ENCODE measurements at places on chromosomes 5 and 9.

DNA sequence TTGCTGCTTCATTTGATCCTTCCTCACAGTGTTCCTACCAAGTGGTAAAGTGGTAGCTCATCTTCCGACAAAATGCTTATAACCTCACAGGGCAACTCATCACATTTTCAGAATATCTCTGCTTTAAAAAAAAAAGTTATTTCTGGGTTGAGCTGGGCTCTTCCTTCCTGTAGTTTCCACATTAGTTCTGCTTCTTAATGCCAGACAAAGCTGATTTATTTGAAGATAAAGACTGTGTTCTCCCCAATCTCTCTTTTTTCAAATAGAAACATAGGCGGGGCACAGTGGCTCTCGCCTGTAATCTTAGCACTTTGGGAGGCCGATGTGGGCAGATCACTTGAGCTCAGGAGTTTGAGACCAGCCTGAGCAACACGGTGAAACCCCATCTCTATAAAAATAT, 273.1 kb downstream of the ACTL7B start:
- no peak for DNase-seq

GRCh38 chr5:173707392-173707791, 90.9 kb upstream of the BOD1 start:
- peak; percentile 68 for DNase-seq

- no peak for DNase-seq
Measured at GRCh38 chr5:142621227-142621626, 64.7 kb downstream of the FGF1 start.

DNA sequence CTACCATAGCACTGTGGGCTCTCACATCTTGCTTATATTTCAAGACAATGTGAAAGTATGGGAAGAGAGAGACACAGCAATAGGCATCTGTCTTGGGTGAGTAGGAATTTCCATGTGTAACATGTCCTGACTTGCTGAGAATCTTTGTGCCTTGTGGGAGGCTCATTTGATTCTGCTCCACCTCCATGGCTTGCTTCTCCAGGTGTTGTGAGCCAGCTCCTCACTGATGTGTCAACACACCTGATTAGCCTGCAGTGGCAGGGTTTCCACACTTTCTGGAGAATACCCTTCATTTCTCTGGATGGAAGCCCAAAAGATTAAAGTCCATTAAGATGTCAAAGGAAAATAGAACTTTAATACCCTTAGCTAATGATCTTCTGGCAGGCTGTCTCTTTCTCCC, 613.6 kb downstream of the ZNF608 start:
- DNase-seq: no peak

DNA sequence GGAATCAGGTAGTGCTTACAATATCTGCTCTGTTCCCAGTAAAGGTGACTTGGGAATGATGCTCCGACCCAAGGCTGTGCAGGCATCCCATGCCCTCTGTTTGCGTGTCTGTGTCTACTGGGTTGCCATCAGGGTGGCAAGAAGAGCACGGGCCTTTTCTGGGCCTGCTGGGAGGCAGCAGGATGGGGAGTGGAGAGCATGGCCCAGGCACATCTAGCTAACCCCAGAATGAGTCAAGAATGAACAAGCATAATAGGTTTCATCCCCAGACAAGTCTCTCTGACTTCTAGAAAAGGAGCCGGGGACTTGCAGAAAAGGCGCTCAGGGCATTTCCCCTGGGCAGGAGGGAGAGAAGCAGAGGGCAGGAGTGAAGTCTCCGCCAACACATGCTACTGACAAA, 260.4 kb downstream of the IRX1 start:
- no peak for DNase-seq

DNA sequence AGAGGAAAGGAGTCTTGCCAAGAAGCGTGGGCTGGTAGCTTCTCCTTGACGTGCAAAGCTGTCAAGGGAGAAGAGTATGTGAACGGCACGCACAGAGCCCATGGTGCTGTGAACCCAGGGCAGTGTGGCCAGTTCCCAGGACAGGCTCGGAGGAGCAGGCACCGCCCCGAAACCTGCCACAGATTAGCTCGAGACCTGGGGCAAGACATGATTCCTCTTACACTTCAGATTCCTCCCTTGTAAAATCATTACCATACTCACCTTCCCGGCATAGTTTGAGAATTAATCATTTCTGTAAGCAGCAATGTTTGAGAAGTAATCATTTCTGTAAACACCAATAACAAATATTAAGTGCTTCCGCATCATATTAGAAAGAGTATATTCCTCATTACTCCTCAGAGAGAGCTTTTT, 19.9 kb downstream of the GOLM1 start:
- DNase-seq: no peak

DNA sequence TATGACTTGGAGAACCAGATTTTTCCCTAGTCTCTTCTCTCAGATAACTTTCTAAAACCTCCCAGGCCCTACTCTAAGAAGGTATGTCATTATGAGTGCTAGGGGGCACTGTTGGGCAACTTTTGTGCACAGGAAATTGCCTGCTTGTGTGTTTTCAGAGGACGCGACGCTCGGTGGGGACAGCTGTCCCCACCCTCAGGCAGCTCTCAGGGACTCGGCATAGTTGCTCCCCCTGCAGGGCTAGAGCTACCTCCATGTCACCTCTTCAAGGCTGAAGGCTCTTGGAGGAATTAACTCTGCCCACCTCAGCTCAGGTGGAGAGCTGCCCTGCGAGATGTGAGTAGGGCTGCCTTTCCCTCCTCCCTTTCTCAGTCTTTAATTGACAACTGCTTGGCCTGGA, 10.2 kb upstream of the TIFAB start:
- no peak for DNase-seq

DNA sequence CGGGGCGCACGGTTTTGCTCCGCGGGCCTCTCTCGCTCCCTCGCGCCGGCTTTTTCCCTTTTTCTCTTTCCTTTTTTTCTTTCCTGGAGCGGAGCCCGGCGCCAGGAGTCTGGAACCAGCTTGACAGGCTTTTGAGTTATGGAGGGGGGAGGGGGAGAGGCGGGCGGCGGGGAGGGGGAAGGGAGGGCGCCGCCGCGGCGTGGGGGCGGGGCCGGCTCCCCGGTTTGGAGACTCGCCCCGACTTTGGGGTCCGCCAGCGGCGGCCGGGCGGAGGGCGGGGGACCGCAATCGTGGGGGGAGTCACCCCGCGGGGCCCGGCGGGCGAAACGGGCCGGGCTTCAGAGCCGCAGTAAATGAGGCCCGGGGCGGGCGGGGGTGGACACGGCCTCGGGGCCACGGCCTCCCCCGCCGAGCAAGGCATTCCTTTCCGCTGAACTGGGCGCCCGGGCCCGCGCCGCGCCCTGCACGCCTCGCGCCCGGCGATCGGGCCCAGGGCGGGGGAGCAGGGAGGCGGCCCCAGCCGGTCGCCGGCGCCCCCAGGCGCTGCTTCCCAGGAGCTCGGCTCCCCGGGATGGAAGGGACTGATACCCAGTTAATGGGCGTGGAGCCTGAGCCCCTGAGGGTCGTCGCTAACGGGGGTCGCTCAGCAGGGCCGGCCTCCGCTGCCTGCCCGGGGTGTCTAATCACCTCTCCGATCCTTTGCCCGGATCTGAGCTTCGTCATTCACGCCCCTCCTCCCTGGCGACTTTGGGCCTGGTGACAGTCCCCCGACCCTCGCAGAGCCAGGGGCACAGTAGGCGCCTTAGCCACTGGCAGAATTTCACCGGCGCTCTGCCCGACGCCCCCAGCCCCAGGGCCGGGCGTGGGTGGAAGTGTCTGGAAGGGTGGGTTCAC, 138.1 kb downstream of the C9orf50 start:
- DNase-seq: peak; percentile 91

GRCh38 chr9:969310-970150, 6.9 kb upstream of the DMRT3 start:
- no peak for DNase-seq

GRCh38 chr9:92954049-92954861, 6.9 kb downstream of the FGD3 start:
- no peak for DNase-seq

All from Right ventricle myocardium superior (tissue), 1 donor.